Non-pigmented ciliary epithelial cell (primary cell): ENCODE measurements at places on chromosomes 5 and 9.

GRCh38 chr5:157509587-157509986 lies 49.6 kb downstream of the NIPAL4 start:
- DNase-seq = no peak

DNA sequence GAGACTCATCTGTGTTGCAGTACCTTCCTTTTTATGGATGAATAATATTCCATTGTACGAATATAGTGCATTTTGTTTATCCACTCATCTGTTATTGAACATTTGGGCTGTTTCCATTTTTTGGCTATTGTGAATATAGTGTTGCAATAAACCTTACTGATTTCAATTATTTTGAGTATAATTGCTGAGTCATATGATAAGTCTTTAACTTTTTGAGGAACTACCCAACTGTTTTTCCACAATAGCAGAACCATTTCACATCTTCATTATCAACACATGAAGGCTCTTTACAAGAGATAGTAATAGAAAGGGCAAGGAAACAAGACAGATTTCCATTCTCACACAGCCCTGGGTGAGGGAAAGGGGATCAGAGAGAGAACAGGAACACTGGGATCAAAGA lies 329.2 kb downstream of the RAB3C start:
- DNase-seq = no peak

GRCh38 chr9:27535701-27536118 lies 6.1 kb upstream of the MOB3B start:
- no peak for DNase-seq

- no peak for DNase-seq
Observed at GRCh38 chr5:81971111-81971711, 612 bp upstream of the ATG10 start.

- no peak for DNase-seq
Observed at GRCh38 chr9:73549991-73550390, 398.3 kb downstream of the ANXA1 start.

GRCh38 chr9:14893280-14893679 lies 16.9 kb downstream of the FREM1 start:
- no peak for DNase-seq

- no peak for DNase-seq
Observed at GRCh38 chr5:10467281-10468198, 25.9 kb downstream of the ROPN1L start.

DNA sequence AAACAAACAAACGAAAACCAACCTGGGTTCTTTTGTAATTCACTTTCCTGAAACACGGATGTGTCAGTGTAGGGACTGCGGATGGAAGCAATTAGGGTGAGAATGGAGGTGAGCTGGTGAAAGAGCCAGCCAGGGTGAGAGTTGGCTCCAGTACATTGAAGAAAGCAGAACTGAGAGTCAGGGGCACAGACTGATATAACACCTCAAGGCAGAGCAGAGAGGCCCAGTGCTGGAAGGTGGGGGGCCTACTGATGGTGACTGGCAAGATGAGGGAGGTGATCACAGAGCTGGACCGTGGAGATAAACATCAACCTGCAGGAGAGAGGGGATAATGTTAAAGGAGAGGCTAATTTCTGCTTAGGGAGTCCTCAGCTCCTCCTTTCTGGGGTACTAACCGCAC lies 221.1 kb downstream of the MAN2A1 start:
- DNase-seq = no peak

DNA sequence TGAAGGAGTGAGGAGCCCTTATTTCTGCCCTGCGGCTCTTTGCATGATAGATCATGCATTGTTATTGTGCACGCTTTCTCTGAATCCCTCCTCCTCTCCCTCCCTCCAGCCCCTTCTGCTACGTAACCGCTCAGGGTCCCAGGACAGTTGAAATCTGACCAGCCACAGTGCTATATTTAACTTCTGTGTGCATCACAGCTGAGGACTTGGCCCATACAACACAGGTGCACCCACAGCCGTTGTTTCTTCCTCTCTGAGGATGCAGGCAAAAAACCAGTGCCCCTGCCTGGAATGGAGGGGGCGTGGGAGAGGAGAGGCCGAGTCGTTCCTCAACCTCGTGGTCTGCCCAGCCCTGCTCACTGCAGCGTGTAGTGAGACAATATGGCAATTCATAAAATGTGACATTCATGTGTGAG lies 335.6 kb upstream of the CLINT1 start:
- DNase-seq = no peak

- no peak for DNase-seq
Observed at GRCh38 chr9:81717061-81717746, 27.9 kb upstream of the TLE1 start.

- DNase-seq = no peak
Observed at GRCh38 chr5:6505416-6505755, 56.7 kb downstream of the UBE2QL1 start.

GRCh38 chr9:70496244-70496643 lies 81.8 kb upstream of the KLF9 start:
- DNase-seq = no peak

- DNase-seq = no peak
Observed at GRCh38 chr9:19137282-19137681, 10.0 kb upstream of the PLIN2 start.

GRCh38 chr5:95846554-95847260 lies 24.2 kb upstream of the GLRX start:
- no peak for DNase-seq

GRCh38 chr5:140546851-140547507 lies 483 bp upstream of the EIF4EBP3 start:
- no peak for DNase-seq

- no peak for DNase-seq
Observed at GRCh38 chr5:180067986-180068385, 3.6 kb downstream of the RNF130 start.

DNA sequence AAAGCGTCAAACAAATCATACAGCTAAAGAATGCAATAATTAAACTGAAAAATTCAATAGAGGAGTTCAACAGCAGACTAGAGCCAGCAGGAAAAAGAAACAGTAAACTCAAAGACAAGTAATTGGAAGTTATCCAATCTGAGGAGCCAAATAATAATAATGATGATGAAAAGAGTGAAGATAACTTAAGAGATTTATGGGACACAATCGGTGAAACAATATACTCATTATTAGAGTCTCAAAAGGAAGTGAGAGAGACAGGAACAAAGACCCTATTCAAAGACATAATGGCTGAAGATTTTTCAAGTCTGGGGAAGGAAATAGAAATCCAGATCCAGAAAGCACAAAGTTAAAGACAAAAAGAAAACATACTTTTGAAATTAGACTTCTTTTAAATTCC lies 263.9 kb upstream of the NR4A3 start:
- no peak for DNase-seq

GRCh38 chr9:126146254-126147145 lies 180.1 kb upstream of the MVB12B start:
- no peak for DNase-seq

DNA sequence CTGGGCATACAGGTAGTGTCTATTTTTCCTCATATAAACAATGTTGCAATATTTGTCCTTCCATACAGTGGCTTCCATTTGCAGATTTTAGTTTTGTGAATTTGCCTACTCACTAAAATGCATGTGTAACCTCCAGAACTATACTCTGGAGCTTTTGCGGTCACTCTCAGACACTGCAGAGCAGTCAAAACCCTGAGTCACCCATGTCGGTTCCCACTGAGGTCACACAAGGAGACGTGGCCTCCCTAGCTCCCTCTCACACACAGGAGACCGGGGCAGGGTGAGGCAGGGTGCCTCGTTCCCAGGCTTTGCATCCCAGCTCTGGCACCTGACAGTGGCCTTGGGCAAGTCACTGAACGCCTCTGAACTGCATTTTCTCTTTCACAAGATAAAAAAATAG lies 55.5 kb upstream of the ZNF354A start:
- no peak for DNase-seq
